ENCODE measurements at places on chromosomes 5 and 9.

GRCh38 chr5:107669096-107670031, 1.4 kb downstream of the EFNA5 start:
- peak; percentile 7 for DNase-seq

GRCh38 chr5:119360905-119361593, 5.2 kb downstream of the TNFAIP8 start:
- no peak for DNase-seq

- no peak for DNase-seq
Observed at GRCh38 chr9:79880626-79881025, 308.9 kb downstream of the TLE4 start.

DNA sequence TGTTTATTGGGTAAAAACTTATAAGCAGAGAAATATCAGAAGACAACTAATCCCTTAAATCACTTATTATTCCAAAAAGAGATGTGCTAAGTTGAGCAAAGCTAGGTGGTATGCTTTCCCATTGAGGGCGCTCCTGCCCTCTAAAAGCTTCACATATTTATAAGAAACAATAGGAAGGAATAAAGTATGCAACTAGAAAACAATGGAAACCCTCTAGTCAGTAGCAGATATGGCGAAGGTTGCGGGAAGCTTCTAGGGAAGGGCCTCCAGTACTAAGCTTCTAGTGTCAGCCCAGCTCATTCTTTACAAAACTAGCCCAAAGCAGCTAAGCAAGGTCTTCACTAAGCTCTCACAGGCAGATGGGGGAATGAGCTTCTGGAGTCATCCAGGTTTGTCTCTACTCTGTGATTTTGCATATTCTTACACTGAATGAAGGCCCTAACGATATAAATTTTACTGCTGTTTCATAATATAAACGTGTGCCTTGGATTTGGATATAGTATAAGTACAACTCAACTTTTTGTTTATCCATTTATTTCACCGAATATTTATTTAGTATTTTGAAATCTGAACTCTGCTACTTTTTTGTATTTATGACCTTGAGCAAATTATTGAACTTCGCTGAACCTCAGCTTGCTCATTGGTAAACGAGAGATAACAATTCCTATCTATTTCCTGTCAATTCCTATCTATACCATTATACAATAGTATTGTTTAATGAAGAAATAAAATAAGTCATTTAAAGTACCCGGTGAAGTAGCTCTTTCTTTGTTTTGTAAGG, 571.4 kb downstream of the ELAVL2 start:
- no peak for DNase-seq

DNA sequence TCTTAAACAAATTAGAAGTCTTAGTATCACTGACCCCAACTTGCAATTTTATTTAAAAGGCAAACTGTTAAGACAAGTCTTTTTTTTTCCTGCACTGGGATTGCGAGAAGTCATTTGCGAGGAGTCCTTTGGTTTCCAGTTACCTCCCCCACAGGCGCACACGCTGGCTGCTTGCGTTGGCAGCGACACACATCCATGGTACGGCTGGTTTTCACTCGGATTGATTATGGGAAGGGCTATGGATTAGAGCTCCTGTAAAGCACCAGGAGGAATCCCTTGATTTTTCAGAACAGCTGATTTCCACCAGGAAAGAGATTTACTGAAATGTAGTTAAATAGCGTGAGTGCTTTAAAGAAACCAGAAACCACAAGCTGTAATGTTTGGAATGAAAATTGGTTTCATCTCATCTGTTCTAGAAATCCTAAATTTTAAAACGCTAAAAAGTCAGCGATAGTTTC, 737 bp downstream of the SLC1A3 start:
- no peak for DNase-seq

- no peak for DNase-seq
Observed at GRCh38 chr9:116236979-116237378, 83.4 kb downstream of the PAPPA start.
